ENCODE measurements at places on chromosomes 3 and 15.

DNA sequence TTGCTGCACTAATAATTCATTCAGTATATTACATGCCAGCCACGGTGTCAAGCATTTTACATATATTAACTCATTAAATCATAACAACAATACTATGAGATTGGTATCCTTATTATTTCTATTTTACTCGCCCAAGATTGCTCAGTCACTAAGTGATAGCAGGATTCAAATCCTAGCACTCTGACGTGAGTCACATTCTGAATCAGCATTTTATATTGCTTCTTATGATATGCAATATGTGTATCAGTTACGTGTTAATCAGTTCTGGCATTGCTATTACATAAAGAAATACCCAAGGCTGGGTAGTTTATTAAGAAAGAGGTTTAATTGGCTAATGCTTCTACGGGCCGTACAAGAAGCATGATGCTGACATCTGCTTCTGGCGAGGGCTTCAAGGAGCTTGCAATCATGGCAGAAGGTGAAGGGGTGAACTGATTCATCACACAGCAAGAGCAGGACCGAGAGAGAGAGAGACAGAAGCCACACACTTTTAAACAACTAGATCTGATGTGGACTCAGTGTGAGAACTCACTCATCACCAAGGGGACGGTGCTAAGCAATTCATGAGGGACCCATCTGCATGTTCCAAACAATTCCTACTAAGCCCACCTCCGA, 166.5 kb upstream of the TMCO5A start:
- DNase-seq = no peak

DNA sequence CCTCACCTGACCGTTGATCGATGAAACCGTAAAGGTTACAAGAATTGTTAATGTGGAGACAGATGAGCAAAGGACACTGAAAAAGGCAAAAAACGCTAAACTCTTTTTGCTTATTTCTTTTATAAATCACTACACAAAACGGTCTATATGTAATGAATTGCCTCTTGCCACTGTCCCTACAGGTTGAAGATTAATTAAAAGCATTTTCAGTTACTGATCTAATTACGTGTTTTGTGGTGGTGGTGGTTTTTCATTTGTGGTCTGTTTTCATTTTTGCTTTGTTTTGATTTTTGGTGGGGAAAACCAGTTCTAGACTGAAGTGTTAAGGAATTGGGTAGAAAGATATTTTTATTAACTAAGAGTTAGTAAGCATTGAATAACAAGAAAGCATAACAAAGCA, 299.2 kb upstream of the LRRN1 start:
- no peak for DNase-seq

GRCh38 chr3:129252748-129253147, 3.3 kb downstream of the COPG1 start:
- DNase-seq = no peak

- DNase-seq = peak; percentile 98
Measured at GRCh38 chr15:96330450-96331143, at the start of gene NR2F2. Gene NR2F2 (plus strand): TSS chr15:96330700. CDS start chr15:96332106, 1,406 bp downstream.

GRCh38 chr15:69795601-69796000, 302.1 kb downstream of the TLE3 start:
- DNase-seq = no peak

DNA sequence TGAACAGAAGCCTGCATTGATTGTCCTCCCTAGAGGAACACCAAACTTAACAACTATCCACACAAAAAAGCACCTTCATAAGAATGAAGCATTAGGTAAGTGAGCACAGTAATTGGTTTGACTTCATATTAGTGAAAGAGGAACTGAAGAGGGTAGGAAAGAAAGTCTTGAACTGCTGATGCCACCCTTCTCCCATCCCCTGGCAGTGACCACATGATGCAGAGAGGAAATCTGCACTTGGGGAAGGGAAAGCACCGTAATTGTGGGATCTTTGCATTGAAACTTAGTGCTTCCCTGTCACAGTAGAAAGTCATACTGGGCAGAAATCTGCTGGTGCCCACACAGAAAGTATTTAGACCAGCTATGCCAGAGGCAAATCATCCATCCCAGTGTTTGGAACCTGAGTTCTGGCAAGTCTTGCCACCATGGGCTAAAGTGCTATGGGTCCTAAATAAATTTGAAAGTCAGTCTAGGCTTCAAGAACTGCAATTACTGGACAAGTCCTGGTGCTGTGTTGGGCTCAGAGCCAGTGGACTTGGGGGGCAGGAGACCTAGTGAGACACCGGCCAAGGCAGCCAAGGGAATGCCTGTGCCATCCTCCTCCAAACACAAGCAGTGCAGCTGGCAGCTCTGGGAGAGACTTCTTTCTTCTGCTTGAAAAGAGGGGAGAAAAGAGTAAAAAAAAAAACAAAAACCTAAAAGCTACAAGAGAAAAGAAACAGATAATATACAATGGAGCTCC, 63.6 kb downstream of the SLC15A2 start:
- DNase-seq = no peak

DNA sequence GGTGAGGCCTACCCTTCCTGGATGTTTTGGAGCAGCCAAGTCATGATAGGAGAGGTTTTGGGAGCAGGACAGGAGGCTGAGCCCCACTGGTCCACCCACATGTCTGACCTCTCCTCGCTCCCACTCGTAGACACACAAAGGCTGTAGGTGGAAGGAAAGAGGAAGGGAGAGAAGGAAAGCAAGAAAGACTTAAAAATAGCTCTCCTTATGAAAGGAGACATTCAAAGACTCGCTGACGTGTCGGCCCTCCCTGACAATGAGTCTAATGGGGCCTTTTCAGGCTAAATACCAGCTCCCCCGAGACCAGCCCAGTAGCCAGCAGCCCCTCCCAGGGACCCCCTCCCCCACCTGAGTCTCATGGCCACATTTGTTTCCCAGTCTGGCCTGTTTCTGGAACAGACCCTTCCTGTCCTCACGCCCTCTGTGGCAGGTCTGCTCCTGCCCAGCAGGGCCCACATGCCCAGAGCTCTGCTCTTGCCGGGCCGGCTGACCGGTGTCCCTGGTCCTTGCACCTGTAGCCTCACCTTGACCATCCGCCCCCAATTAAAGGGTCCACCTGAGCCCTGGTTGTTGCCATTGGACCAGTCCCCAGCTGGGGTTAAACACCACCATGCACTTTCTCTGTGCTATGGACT, 49.3 kb downstream of the FGD5 start:
- no peak for DNase-seq

DNA sequence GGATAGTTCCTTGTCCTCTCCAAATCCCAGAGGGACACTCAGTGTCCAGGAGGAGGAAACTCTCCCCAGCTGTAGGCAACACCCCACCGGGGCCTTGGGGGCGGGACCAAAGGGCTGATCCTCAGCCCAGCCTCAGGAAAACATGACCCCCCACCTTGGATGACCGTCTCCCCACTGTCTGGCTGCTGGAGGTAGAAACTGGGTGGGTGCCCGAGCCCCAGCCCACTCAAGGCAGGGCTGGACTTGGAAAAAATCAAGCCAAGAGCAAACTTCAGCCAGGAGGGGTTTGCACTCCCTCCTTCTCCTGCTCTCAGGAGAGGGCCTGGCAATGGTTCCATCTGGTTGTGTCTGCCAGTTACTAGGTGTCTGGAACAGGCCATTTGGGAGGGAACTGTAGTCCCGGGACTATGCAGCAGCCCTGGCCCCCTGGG, 3.6 kb upstream of the RASL12 start:
- DNase-seq = no peak

DNA sequence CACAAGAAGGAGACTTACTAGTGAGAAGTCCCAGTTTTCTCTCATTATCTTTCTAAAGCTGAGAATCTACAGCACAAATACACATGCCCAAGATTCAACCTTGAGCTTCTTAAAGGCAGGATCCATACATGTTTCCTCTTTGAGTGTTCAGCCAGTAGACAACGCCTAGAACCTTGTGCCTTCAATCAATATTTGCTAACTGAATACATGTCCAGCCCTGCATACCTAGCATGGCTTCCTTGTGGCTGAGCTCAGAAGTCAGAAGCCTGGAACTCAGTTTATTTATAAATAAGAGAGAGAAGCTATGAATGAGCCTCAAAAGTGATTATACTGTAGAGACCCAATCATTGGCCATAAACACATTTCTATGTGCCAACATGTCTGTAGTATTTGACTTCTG, 43.5 kb downstream of the ACP3 start:
- no peak for DNase-seq

GRCh38 chr3:53643757-53644156, 149.3 kb downstream of the CACNA1D start:
- DNase-seq = no peak

GRCh38 chr3:107373896-107374295, 3.3 kb upstream of the CCDC54 start:
- DNase-seq = no peak

DNA sequence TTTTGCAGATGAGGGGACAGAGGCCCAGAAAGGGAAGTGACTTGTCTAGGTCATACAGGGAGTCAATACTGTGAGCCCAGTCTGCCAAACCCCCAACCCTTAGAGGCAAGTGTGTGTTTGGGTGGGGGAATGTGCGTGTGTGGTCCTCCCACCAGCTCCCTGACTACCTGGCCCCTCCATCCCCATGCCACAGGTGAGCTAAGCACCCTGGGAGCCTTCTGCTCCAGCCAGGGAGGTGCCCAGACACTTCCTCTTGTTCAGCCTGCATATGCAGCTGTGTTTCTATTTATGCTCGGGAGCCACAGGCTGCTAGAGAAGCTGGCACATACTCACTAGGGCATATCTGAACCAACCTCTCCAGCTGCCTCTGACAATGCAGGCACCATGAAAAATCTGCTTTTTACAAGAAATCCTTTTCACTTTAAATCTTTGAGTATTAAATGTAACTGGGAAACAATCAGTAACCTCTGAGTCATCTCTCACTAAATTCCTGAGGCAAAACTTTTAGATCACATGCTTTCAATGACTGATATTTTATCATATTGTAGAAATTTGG, 20.7 kb downstream of the TBC1D2B start:
- DNase-seq = no peak

DNA sequence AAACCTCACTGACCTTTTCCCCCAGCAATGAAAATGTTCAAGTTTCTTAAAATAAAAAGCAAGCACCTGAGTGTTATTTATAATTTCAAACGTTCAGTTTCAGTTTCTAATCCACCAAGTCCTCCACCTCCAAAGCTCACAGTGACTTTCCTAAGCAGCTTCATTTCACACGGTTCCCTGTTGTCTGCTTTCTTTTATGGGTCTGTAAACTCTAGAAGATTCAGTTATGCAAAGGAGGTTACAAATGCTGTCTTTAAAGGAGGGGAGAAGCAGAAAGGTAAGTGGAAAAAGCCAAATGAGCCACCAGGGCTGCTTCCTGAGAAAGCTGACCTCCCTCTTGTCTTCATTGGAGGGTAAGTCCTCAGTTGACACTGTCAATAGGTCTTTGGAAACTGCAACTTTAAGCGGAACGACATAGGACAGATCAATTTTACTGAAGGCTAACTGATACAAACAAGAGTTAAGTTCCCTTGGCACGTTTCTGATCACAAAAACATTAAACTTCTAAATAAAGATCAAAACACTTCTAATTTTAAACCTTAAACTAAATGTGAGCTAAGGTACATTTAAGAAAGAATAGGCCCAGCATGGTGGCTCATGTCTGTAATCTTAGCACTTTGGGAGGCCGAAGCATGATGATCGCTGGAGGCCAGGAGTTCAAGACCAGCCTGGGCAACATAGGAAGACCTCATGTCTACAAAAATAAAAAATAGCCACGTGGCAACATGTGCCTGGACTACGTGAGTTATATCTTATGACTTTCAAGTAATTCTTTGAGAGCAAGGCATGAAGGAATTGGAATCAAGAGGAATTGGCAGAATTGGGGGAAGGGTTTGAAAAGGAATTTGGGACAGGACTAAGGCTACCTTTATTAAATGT, 151.9 kb upstream of the UBE2E1 start:
- no peak for DNase-seq

GRCh38 chr3:65979731-65980130, 59.0 kb downstream of the MAGI1 start:
- DNase-seq = no peak

DNA sequence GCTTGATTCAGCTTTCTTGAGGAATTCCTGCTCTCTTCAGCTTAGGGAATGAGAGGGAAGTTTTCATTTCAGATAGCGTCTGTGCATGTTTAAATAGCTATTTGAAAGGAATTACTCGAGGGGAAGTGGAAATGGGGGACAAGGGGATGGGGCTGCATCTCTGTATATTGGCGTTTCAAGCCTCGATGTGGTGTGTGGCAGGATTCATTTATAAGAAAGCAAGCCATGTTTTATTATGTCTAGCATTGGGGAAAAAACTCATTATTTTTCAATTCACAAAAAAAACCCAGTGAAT, 1.0 kb downstream of the ATP2C1 start:
- DNase-seq = no peak

DNA sequence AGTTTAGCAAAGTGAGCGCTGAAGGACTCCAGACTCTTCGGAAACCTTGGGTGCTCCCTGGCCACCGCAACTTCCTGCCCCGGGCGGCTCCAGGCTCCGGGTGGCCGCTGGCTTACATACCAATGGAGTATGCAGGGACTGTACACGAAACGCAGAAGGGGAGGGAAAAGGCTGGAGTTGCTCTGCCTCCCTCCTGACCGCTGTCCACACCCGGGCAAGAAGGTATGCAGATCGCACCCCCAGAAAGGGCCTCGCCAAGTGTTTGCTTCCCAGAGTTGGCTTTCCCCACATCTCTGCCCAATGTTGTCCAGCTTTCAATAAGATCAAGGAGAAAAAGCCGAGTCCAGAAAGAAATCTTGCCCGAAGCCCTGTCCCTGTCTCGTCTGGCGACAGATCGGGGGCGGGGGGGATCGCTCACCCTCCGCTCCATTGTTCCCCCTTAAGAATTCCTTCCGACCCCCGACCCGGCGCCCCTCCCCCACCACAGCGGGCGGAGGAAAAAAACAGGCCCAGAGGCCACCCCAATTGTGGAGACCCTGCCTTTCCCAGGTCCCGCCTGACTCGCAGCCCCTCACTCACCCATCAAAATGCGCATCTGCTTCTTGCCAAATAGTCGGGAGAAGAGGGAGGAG, 533 bp downstream of the ARF4 start:
- DNase-seq = peak; percentile 66

DNA sequence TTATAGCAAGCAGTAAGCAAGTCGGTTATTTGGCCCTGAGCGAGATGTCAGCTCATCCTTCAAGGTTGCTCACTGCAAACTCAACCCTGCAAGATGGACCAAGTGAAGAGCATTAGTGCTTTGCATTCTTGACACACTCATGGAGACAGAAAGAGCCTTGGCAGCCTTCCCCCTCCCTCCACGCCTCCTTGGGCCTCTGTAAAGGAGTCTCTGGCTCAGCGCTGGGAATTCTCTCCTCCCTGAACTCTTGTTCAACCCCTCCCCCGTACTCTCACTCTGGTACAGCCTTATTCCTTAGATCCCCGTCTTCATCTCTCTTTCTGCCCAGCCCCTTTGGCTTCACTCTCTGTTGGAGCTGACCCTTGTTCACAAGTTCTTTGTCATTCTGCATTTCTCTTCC, 2.2 kb upstream of the CX3CR1 start:
- no peak for DNase-seq

DNA sequence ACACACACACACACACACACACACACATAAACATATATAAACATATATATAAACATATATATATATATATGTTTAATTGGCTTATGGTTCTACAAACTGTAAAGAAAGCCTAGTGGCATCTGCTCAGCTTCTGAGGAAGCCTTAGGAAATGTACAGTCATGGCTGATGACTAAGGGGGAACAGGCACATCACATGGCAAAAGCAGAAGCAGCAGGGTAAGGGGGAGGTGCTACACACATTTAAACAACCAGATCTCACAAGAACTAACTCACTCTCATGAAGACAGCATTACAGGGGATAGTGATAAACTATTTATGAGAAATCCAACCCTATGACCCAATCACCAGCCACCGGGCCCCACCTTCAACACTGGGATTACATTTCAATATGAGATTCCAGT, 922.9 kb downstream of the SI start:
- DNase-seq = no peak
